Caki2 (cell line): ENCODE measurements at places on chromosomes 7 and 10. TPM values are rescaled to one million over a fixed set of nuclear protein-coding genes. Genes with fewer than 3 reads are reported as not detected.

GRCh38 chr7:377080-378040 is 87.4 kb downstream of the FOXL3 start:
- no peak for DNase-seq

DNA sequence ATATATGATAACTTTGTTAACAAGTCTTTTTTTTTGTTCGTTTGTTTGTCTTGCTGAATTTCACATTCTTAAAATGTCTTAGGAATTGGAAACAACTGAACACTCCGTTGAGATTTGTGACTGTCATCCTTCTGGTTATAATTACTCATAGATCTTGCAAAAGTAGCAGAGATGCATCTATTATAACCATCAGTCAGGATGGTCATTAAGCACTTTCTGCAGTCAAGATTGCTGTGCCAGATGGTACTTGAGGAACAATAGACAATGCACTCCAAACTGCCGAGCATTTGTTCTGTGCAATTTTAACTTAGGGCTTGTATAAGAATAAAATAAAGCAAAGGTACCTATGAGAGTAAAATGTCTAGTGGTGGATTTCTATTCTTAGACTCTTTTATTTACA is 710.1 kb upstream of the KCND2 start:
- no peak for DNase-seq

- DNase-seq, result peak; percentile 51
Measured at GRCh38 chr10:102452672-102453340, 1.5 kb upstream of the C10orf95 start.

GRCh38 chr7:45944058-45944457 is 23.0 kb upstream of the IGFBP3 start:
- no peak for DNase-seq

GRCh38 chr7:57308631-57309408 is 141.2 kb upstream of the ZNF716 start:
- DNase-seq, result no peak

GRCh38 chr7:39510864-39511354 is 55.3 kb upstream of the YAE1 start:
- peak; percentile 53 for DNase-seq

GRCh38 chr10:7436490-7437100 is 25.8 kb upstream of the SFMBT2 start:
- no peak for DNase-seq

DNA sequence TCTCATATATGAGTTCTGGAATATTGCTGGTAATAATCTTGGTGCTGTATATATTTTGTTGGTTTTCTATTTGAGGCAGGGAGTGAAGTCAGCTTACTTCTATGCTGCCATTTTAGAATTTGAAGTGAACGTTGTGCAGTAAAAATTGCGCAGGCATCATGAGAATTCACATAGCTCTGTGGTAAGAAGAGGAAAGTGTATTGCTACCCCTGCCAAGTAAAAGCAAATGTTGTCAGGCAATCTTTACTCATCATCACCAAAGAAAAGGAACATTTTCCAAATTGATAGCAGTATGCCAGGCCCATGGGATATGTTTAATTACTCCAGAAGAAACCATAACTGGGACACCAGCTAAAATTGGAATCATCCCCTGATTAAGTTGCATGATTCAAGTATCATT is 13.4 kb downstream of the FEZF1 start:
- no peak for DNase-seq

DNA sequence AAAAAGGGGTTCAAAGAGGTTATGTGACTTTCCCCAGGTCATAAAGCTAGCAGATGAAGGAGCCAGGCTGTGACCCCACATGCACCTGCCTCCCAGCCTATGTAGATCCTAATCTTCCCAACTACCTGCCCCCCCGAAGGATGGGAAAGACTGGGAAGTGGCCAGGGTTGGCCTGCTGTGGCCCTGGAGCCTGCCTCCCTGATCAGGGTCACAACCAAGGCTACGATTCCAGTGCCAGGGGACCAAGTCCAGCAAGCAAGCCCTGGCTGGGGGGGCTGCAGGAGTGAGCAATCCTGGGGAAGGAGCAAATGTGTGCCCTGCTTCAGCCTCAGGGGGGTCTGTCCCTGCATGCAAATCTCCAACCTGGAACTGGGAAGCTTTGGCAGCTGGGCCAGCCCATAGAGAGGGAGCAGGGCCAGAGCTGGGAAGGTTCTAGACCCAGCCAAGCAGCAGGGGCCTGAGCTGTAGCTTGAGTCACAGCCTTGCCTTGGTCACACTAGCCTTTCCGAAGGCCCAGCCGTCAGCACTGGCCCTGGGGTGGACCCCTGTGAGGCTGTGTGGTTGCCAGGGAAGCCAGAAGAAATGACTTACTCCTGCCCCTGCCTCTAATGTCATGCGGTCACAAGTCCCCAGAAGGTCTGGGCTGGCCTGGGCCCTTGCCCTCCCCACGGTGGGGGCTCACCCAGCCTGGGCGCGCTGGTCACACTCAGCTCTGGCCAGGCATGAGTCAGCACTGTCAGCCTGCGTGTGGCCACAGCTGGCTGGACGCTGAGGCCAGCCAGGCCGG is 96.4 kb upstream of the ZMIZ1 start:
- DNase-seq, result peak; percentile 96

- DNase-seq, result no peak
Measured at GRCh38 chr10:60532696-60533468, 143.2 kb upstream of the ANK3 start.

DNA sequence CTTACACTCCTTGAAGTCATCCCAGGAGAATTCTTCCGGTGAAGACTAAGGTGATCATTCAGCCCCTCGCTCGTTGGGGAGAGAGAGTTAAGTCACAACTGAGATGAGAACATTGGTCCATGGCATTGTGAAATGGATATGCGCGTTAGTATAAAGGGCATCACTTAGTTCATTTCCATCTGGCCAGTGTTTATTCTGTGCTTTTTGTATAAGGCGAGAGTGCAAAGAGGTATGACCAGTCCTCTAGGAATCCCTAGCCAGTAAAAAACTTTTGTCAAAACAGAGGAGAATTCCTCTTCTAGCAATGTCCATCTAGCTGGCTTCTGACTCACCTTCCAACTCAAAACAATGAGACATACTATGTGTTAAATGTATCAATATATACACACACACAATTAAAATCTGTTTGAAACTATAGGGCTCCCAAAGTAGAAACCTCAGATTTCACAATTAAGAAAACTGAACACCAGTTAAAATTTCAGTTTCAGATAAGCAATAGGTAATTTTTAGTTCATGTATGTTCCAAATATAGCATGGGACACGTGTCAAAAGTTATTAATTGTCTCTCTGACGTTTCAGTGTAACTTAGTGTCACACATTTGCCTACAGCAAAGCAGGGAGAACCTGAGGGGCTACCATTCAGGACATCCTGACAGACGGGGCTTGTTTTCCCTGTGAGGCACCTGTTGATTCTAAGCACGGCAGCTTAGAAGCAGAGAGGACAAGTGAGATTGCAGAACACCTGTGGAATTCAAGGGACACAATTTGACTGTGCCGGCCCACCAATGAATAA is 158.9 kb downstream of the KLF6 start:
- DNase-seq, result no peak

GRCh38 chr10:102669206-102670064 is 25.2 kb downstream of the TRIM8 start:
- DNase-seq, result peak; percentile 60

GRCh38 chr7:73547841-73548240 is 9.6 kb downstream of the BCL7B start:
- DNase-seq, result no peak

DNA sequence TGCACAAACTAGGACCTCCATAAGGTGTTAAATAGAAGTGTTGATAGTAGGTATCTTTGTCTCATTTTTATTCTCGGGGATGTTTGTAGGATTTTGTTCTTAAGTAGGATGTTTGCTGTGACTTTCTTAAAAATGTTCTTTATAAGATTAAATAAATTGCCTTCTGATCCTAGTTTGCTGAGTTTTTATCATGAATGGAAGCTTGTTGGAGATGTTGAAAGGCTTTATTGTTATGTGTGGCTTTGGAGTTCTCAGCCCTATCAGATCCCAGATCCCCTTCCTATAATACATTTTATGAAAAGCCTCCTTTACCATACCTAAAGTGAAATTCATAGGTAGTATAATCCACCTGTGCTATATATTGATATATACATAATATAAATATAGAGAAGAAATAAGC is 40.1 kb downstream of the NHLRC2 start:
- DNase-seq, result no peak

DNA sequence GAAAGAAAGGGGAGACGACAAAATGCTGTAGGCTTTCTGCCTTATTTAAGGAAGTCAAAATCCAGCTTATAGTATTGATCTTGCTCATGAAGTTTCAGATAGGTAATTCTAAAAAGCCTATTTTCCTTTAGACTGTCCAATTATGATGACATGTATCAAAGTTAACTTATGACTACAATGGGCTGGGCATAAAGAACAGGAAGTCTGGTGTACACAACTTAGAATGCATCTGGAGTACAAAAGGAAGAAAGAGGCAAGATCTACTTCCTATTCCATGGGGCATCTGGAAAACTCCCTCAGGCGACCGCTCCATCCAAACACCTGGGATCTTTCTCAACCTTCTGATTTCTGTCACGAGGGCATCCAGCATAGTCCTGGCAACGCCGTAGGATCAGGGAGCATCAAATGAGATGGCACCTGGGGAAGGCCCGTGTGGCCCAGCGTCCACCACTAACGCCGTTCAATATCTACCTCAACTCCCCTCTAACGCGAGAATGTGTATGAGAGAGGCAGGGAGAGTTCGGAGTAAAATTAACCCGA is 512 bp downstream of the FAM24B start:
- DNase-seq, result no peak

DNA sequence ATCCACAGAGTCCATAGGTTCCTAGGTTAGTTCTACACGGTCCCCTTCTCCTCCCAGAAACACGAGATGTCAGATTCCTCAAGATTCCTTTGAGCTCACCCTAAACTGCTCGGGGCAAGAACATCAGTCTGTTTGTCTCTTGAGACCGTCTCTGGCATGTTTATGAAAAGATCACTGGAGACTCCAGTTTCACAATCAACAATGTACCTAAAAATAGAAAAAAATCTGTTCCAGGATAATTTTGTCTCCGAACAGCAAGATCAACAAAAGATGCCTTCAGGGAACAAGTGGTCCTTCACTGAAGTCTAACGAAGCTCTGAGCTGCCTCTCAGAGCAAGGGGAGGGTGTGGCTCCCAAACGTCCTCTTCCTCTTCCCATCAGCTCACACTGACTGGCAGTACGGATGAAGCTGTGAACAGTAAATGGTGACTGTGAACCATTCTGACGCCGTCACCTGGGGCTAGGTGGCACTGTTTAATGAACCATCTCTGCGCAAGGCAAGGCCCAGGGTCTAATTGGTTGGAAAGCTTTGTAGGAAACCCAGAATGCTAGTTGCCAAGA is 156.2 kb upstream of the LYZL1 start:
- DNase-seq, result no peak

- DNase-seq, result no peak
Measured at GRCh38 chr7:18754766-18755165, 259.2 kb downstream of the HDAC9 start.

GRCh38 chr10:88012641-88013040 is 149.2 kb downstream of the PTEN start:
- no peak for DNase-seq

DNA sequence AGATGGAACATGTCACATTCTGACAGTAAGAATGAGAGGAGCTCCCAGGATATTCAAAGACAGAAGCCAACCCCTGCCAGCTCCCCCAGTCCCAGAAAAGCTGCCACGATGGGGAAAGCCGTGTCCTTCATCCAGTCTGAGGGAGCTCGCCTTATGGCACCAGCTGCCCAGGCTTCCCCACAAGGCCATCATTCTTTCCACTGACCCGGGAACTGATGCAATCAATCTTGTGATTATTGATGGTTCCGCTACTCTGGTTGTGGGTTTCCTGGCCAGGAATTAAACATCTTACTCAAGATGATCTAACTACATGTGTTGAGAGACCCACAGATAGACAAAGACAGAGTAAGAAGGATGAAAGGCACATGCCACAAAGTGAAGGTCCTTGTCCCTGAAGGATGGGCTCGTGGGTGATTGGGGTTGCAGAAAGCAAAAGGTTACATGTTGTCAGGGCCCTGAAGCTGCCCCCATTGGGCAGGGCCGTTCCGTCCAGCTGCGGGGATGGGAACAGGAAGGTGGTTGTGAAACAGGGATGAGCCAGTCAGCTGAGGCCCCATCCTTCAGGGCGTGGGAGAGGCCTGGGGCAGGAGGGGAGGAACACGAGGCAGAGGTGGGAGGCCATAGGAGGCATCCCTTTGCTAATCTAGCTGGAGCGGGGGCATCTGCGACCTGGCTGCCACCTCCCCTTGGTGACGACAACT is 127.6 kb downstream of the OAT start:
- DNase-seq, result no peak

ADRB1 gene
- total RNA-seq, result 0.30 TPM in 1 of 2 replicates, not detected in the other

TFEC gene
- total RNA-seq, result not detected in 2 replicates

MBLAC1 gene
- total RNA-seq, result 0.52 and 2.5 TPM in 2 replicates

CTAGE15 gene
- total RNA-seq, result not detected in 2 replicates

SLC26A5 gene
- not detected in 2 replicates for total RNA-seq

ZNF804B gene
- total RNA-seq, result not detected in 2 replicates

HABP2 gene
- 0.72 and 1.6 TPM in 2 replicates for total RNA-seq

ZFYVE27 gene
- total RNA-seq, result 18.9 and 30.5 TPM in 2 replicates

TAS2R41 gene
- not detected in 2 replicates for total RNA-seq
